CD4-positive, alpha-beta T cell treated with Interleukin-21 for 1 hour (primary cell): ENCODE measurements at places on chromosomes 5 and 9.

GRCh38 chr5:171308453-171309275 is at the start of gene TLX3:
Gene TLX3, plus strand, starts transcription at chr5:171309248. Its CDS starts 118 bp downstream, at chr5:171309366.
- no peak for DNase-seq

GRCh38 chr5:85293145-85293785 is 908.6 kb upstream of the EDIL3 start:
- no peak for DNase-seq

- DNase-seq = no peak
Observed at GRCh38 chr5:2802693-2803365, 51.4 kb upstream of the IRX2 start.

DNA sequence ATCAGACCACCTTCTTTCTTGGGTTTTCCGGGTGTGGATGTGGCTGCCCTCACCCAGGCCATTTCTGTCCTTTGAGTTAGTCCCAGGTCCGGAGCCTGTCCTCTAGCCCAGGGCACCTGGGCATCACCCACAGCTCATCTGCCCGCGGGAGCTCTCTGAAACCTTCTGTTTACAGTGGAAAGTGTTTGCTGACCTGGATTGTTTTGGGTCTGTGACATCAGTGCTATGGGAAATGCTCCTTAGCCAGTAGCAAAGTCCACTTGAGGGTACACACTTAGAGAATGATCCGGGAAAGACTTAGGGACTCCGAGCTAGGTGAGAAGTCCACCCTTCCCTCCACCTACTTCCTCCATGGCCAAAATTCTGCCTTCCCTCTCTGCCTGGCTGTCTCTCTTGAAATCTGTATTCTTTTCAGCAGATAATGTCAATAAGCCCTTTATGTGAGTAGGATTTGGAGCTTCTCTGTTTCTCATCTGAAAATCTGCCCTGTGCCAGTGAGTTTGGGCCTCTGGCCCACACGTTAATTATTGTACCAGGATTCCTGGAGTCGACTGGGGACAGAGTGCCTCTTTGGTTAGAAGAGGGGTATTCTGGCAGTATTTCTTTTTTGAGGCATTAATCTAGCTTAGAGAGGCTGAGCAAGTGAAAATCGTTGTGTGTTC is 19.9 kb downstream of the ABLIM3 start:
- DNase-seq = no peak

- DNase-seq = no peak
Observed at GRCh38 chr9:138118601-138119071, 241.1 kb downstream of the CACNA1B start.
